Activated naive CD4-positive, alpha-beta T cell treated with anti-CD3 and anti-CD28 coated beads, Interleukin-2, amount 50 U/mL, for 72 hours (primary cell): ENCODE measurements at places on chromosomes 13 and 19. TPM values are rescaled to one million over a fixed set of nuclear protein-coding genes. Genes with fewer than 3 reads are reported as not detected.

OR7D2 gene
- total RNA-seq = 0.57 TPM

MUC16 gene
- total RNA-seq = 0.02 TPM

DNAAF3 gene
- total RNA-seq = 0.55 TPM

- no peak for DNase-seq
Observed at GRCh38 chr19:10007371-10008183, 2.7 kb downstream of the COL5A3 start.

DNA sequence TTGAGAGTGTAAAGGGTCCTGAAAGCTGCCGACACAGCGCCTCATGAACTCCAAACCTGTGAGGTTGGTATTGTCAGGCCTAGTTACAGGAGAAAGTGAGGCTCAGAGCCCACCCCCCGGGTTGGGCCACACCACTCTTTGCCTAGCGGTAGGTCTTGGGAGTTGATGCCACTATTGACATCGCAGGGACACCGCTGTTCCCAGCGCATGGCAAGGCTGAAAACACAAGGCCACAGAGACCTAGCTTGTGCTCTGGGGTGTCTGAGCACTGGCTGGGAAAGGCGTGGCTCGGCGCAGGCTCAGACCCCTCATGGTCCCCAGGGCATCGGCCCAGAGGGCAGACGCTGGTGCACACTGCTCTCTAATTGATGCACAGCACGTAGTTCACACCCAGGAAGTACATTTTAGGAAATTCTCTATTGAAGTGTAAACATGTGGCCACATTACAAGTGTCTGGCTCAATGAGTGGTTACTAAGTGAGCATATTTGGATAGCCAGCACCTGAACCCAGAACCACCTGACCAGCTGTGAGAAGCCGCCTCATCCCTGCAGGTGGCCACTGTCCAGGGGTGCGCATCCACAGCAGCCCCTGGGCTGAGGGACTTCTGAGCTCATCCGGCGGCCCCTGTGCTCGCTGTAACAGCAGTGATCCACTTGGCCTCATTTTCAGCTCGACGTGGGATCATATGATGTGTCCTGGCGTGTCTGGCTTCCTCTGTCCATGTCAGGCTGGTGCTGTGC lies 27.3 kb downstream of the UPF1 start:
- no peak for DNase-seq

GRCh38 chr13:46739447-46740098 lies 57.4 kb downstream of the ESD start:
- DNase-seq = no peak

DNA sequence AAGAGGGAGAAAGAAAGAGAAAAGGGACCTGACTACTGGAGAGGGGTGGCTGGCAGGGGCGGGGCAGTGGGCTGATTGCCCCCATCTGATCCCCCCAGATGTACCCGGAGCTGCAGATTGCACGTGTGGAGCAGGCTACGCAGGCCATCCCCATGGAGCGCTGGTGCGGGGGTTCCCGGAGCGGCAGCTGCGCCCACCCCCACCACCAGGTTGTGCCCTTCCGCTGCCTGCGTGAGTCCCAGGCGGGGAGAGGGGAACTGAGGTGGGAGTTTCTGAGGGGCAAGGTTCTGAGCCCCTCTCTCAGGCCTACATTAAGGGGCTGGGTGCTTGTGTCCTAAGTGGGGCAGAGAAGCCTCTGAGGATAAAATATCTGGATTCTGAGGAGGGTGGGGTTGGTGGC lies 2.4 kb downstream of the APLP1 start:
- DNase-seq = no peak

DNA sequence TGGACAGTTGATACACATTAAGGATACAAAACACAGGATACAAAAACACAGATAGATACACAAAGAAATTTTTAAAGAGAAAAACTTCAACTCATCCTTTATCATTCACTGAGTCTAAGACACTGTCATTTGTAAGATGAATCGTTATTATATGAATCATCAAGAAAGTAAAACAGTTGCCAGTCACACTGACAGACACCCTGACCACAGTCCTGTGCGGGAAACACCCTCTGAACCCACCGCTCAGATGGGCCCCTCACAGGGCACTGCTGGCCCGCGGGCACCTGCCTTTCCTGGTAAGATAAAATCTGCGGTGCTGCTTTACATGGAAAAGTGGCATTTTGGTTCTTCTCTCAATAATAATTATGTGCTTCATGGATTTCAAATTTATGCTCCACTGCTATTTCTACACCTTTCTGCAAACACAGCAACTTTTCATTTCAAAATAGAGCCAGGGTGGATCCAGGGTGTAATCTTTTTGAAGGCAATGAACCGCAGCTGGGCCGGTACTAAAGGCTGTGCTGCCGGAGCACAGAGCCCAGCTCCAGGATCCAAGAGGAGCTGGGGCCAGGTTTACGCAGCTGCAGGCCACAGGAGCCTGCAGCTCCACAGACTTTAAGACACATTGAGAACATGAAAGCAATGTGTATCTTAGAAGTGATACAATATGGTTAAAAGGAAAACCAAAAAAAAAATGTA lies 76.8 kb downstream of the TUBGCP3 start:
- DNase-seq = no peak

GRCh38 chr13:105341256-105341655 lies 1194.2 kb downstream of the EFNB2 start:
- DNase-seq = no peak

- DNase-seq = no peak
Observed at GRCh38 chr19:41746593-41747227, 8.6 kb upstream of the CEACAM6 start.

DNA sequence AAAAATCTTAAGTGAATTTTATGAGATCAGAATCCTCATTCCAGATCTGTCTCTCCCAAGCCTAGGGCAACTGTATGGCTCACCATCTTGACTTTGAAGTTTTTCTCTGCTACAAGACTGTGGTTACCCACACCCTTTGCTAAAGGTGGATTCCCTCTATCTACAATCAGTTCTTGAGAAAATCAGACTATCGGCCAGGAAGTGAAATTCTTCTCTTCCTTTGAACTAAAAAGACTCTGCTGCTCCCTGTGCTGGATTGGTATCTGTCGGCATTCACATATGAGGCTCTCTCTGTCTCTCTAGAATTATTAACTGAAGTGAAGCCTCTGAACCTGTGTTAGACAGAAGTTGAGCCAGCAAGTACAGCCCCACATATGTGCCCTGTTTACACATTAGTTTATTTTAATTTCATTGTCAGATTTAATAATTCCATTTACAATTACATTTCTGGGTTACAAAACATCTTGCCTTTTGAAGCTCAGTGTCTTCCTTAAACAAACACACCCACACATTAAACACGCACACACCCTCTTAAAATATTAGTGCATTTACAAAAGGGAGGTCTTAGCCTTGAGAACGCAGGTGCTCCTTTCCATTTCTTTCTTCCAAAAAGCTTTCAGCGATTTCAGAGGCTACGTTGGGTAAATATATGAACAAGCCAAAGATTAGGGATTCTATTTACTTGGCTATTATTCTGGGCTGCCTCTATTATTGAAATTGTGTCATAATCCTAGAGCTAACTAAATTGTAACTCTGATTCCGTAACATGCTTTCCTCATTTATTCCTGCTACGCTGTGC lies 145.7 kb downstream of the MIPEP start:
- DNase-seq = no peak

DNA sequence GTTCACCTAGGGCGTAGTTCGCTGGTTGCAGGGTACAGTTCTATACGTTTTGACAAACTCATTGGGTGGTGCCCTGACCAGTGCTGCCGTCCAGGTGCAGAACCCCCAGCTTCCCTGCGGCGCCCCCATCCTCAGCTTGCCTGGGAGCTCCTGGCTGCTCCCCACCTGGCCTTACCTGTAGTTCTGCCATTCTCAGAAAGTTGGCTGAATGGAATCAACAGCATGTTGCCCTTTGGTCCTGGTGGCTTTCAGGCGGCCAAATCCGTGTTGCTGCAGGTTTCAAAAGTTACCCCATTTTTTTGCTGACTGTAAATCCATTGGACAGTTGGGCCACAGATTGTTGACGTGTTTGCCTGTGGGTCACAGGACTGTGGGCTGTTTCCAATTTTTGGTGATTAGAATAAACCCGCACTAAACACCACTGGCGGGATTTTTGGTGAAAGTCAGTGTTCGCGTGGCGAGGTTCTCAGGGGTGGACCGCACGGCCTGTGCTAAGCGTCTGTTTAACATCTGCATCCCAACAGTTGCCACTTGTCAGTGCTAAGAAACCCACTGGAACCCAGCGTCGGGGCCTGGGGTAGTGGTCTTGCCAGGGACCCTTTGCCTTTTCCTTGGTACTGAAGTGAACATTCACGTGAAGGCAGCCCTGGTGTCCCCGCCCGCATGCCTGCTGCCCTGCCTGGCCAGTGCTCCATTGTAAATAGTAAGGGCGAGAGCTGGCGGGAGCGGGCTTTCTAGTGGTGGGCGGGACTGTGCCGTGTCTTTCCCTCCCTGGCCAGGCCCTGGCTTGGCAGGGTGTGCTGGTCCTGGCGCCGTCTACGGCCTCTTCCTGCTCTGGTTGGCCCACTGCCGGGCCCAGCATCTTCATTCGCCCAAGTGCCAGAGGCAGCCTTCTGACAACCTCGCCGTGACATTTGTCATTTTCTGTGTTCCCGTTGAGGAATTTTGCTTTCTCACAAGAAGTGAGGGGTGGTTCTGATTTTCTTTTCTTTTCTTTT lies 3.3 kb downstream of the DOT1L start:
- DNase-seq = no peak

GRCh38 chr19:54432144-54432738 lies 16.8 kb upstream of the LENG8 start:
- no peak for DNase-seq
